ENCODE measurements at places on chromosomes 2 and 18.

GRCh38 chr2:65940856-65941255 is 494.1 kb upstream of the MEIS1 start:
- DNase-seq, result peak; percentile 51

GRCh38 chr2:173793709-173794565 is 171.2 kb downstream of the SP3 start:
- DNase-seq, result no peak

DNA sequence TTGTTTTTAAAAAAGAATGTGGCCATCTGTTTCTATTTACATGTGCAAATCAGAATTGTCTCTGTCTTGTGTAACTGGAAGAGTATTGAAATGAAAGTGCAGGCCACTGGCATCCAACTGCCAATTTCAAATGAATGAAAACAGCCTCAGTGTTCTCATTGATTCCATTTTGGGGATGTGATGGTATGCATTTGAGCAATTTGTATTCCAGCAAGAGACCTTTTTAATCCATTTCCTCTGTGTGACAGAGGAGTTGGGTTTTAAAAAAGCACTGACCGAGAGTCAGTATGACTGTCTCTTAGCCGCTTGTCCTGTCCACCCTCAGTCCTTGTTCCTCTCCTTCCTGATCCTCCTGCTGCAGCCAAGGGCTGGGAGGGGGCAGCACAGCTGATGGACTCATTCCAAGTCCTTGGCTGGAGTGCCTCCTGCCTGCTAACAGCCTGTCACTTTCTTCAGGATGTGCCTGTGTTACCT is 50.0 kb downstream of the ASAP2 start:
- DNase-seq, result no peak

- DNase-seq, result peak; percentile 57
Observed at GRCh38 chr2:172510088-172510487, 45.8 kb upstream of the PDK1 start.

DNA sequence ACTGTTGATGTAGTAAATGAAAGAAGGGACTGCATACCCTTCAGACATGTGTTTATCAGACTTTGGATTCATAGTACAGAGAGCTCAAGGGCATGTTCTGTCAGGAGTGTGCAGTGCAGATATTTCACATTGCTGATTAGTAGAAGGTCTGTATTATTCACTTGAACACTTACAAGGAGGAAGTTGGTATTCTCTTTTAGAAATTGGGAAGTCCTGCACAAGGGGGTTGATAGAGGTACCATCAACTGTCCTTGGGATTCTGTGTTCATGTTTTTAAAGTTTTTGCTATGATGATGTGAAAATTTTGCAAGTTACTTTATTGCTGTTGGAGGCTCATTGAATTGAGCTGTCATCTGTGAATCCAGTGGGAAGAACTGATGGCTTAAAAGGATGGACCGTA is 6.7 kb downstream of the PSMD1 start:
- peak; percentile 50 for DNase-seq

GRCh38 chr2:239688840-239689239 is 288.0 kb upstream of the HDAC4 start:
- no peak for DNase-seq
